ENCODE measurements at places on chromosomes 1 and 21. TPM values are rescaled to one million over a fixed set of nuclear protein-coding genes. Genes with fewer than 3 reads are reported as not detected.
A peak's percentile ranks its signal among the peaks of the same experiment; 100 is the strongest.

DNA sequence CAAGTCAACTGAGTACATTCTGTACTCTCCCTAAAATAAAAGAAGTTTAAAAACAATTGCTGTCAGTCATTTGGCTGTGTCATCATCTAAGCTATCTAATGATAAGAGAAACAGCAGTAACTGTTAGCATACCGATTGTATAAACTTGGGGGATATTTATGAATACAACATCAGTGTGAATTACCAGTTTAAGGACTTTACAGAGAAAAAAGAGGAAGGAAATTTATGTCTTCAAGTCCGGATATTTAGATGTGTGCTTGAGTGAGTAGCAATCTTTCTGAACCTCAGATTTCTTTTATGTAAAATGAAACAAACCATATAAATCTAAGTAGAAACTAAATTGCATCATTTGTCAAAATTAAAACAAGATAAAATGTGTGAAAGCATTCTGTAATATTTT lies 1557.0 kb downstream of the MRPL39 start:
- DNase-seq: no peak

DNA sequence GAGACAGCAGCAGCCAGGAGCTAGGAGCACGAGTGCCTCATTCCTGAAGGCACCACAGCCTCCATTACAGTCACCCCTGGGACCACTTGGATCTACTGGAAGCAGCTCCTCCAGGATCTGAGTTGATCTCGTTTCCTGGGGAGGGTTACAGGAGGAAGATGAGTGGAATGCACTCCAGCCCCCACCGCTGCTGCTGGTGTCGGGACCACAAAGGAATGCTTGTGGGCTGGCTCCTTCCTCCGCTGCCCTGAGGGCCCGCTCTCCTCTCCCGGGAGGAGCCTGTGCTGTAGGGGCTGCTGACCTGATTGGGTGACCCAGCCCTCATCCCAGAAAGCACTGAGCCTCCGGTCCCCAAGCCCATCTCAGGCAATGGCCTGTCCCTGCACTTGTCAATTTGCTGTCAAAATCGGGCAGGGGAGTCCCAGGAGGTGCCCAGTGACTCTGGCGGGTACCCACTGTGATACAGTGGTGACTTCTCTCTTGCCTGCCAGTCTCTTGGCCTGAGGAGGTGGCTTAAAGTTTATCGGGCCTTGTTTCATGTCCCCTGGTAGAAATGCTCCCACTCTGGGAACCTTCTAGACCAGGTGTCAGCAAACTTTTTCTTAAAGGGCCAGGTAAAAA lies 23.1 kb downstream of the IL10RB start:
- no peak for DNase-seq

F13B gene
- polyA plus RNA-seq: not detected

DNA sequence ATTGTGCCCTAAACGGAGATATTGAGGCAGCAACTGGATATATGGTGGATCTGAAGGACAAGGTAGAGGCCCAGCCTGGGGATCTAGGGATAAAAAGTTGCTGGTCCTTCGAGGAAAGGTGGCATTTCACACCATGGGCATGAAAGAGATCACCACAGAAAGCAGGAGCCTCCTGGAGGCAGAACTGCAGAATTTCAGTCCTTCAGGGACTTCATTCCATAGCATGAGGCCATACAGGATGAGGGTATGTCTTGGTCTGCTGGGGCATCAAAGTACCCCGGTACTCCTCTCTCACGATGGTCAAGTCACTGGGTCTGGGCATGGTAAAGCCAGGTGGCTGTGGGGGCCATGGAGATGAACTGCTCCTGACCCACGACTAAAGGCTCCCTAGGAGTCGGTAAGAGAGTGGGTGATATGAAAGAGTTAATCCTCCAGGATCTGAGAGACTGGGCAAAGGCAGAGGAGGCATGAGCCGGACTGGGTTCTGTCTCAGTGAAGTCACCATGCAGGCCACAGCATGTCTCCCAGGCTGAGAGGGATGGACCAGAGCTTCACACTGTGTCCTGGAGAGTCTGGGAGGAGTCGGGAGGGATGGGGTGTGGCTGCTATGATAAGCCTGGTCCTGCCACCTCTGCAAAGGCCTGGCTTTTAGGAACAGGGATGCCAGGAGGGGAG lies 5.8 kb upstream of the SPRR5 start:
- DNase-seq: no peak

HSD11B1 gene
- polyA plus RNA-seq: 5.5 TPM

DNA sequence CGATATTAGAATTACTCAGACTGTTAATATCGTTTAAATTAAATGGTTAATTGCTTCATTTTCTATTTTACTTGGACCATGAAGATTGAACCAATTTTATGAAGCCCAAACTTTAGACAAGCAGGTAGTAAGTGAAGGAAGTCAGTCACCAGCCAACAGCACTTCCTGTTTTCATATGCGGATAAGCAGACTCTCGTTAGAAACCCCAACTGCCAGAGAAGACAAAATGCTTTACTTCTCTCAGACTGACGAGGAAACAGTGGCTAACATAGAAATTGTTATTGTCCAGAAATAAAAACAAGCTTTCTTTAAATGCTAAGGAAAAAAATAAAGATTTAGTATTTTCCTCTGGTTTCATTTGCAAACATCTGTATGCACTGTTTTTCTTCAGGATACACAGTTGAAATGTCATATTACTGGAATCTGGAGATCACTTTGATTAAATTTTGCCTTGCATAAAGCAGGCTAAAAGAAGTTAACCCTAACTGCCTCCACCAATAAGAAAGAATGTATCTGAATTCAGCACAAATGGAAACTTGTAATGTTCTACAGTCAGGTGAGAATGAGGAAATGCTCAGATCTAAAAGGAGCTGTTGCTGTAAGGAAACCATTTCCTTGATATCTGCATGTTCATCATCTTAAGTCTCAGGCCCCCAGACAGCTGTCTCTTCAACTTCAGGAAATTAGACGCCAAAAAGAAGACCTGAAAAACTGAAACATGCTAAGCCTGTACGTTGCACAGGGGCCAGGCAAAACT lies 129.8 kb upstream of the SAMSN1 start:
- no peak for DNase-seq

- no peak for DNase-seq
These were observed 19.1 kb upstream of the KIAA0040 start for GRCh38 chr1:175211656-175212055.

DNA sequence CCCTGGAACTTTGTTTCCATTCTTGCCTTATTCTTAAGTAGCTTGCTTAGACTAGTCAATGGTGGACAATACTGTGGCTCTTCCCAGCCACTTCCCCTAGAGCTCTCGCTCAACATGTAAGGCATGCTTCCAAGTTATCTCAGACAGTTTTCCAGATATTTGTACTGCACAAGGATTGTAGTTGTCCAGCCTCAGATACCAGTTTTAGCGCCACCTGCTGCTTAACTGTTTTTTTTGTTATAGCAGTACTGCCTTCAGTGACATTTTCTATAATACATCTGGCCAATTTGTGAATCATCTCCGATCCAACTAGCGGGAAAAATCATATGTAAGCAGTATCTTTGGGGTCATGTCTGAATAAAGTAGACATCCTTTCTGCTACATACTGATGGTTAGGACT lies 346.7 kb upstream of the ADGRL4 start:
- DNase-seq: peak; percentile 18
